ENCODE measurements at places on chromosomes 3 and 15.

DNA sequence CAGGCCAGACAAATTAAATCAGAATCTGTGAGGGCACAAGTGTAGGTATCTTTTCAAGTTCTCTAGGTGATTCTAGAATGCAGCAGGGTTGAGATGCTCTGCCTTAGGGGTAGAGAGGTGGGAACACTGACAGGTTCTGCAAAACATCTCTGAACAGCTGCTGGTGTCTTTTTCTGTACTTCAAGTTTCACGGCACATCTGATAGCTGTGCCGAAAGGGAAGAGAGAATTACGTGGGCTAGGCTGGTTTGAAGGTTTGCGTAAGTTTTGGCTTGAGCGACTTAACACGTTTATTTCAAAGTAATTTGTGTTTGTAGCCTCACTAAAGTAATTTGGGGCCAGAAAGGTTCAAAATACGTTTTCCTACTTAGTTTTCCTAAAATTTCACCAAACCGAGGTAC lies 22.5 kb downstream of the PXK start:
- DNase-seq: no peak

- DNase-seq: no peak
Observed at GRCh38 chr3:105906836-105907235, 38.0 kb upstream of the CBLB start.

GRCh38 chr3:186142393-186142932 lies 33.6 kb upstream of the ETV5 start:
- no peak for DNase-seq

DNA sequence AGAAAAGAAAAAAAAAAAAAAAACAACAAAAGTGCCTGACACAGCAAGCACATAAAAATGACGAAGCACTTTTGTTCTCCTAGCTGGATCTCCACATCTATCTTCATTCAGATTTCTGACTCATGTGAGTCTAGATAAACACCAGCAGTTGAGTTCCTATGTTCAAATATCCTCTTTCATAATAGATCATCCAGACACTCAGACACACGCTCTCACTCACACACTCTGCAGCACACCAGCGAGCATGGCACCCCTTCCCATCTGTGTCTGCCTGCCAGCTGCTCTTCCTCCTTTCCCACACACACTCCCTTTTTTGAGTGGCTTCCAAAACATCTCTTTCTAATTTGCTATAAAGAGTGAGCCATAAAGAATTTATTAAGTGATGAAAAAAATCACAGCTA lies 19.8 kb upstream of the CELF6 start:
- DNase-seq: no peak

- DNase-seq: no peak
Observed at GRCh38 chr3:15316998-15317435, 15.4 kb downstream of the SH3BP5 start.

- DNase-seq: no peak
Observed at GRCh38 chr3:28139967-28140634, 101.3 kb upstream of the CMC1 start.

- DNase-seq: no peak
Observed at GRCh38 chr3:52512105-52512504, 17.0 kb downstream of the STAB1 start.

DNA sequence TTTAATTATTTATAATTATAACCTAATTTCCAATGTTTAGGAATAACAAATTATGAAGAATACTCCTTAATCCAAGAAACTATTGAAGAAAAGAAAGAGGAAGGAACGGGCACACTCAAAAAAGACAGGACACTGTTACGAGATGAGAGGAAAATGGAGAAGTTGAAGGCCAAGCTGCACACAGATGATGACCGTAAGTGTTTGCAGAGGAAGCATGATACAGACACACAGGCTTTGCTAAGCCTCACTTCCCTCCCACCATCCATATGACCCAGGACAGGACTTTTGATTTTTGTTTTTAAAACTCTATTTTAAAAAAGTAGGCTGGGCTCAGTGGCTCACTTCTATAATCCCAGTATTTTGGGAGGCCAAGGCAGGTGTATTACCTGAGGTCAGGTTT lies 389.4 kb upstream of the TPM1 start:
- no peak for DNase-seq

DNA sequence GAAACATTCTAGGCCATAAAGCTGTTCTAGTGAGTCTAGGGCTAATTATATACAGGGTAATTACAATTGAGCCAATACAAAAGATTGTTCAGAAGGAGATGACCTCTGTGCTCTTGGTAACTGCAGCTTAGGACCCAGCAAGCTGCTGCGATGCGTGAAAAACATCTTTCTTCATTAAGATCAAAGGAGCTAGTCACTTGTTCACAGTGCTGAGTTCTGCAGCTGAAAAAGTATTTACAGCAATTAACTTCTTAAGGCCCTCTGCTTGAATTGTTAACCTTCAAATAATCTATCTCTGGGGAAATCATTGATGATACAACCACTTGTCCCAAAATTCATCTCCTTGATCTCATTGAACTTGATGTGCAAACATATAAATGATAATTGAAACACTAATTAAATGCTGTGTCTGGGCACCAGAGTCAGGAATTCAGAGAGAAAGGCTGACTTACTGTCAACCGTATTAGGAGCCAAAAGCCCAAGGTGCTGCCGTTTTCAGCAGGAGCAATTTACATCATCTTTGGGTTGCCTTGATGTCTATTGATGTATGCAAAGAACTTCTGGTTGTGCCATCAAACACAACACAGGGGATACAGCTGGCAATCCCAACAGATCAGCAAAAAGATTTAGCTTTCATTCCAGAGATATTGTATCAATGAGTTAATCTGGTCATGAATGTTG lies 213.0 kb downstream of the NECTIN3 start:
- no peak for DNase-seq

DNA sequence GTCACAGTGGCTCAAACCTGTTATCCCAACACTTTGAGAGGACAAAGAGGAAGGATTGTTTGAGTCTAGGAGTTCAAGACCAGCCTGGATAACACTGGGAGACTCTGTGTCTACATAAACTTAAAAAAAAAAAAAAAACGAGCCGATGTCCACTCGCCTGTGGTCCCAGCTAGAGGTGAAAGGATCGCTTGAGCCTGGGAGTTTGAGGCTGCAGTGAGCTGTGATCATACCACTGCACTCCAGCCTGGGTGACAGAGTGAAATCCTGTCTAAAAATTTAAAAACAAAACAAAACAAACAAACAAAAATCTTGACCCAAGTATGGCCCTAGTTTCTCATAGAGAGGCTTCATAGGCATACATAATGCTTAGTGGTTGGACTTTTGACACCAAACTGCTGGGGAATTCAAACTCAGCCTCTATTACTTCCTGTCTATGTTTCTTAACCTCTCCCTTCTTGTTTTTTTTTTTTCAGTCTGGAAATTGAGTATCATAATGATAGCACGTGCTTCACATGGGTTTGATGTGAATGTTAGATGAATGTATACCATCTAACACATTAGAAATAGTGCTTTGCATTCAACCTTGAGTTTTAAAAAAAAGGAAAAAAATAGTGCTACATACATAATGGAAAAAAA lies 46.4 kb upstream of the CAPN7 start:
- DNase-seq: no peak

- DNase-seq: no peak
Observed at GRCh38 chr3:126939338-126939718, 43.6 kb upstream of the PLXNA1 start.
